HAP-1 (cell line): ENCODE measurements at places on chromosomes 1 and 21.

DNA sequence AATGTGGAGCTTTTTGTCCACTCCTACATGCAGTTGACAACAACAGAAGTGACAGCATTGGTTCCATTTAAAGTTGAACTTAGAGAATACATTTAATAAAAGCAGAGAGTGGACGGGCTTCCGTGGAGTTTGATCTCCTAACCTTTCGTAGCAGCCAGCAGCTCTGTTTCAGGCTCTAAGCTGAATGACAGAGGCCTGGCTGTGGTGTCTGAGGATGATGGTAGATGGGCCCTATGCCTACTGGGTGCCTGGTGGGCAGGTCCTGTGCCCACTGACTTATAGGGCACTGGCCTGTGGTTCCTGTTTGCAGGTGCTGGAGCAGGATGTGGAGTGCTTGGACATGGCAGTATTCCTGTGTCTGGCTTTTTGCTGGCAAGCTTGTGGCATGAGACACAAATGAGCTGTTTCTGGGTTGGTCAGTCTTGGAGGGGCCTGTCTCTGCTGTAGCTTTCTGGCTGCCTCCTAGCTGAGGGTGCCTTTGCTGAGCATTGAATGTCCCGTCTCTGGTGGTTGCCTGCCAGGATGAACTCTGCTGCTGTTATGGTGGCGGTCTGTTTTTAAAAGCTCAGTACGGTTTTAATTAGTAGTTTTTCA is 54.6 kb downstream of the PRDM2 start:
- no peak for DNase-seq

GRCh38 chr1:228104526-228105269 is 1.6 kb upstream of the C1orf35 start:
- no peak for DNase-seq

DNA sequence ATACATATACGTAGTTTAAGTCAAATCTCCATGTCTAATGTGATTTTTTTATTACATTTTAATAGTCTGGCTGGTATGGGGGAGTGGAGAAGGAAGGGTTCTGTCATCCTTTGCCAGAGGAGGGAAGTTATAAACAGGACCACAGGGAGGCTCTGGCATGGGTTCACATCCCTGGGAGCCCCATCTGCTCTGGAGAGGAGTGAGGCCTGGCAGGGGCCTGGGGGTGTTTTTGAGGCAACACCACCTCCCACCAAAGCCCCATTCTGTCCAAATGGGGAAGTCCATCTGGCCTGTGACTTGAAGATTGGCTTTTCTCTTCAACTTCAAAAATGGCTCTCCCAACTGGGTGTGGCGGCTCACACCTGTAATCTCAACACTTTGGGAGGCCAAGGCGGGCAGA is 15.8 kb downstream of the DISP3 start:
- DNase-seq = no peak

- DNase-seq = no peak
Observed at GRCh38 chr1:213127074-213127473, 76.0 kb downstream of the RPS6KC1 start.

DNA sequence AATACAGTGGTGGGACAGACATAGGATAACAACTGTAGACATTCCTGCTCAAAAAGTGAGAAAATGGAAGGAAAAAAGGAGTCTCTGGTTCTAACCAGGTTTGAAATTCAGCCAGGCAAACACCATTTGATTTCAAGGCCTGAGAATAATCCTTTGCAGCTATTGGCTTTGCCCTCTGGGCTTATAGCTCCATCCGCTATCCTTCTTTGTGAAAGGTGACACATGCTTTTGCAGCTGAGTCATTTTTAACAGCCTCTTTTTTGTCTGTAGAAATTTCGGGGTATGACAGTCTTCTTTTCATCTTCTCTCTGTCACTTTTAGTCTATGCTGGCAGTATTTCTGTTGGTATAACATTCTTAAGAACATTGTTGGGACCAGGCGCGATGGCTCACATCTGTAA is 16.2 kb downstream of the SDHC start:
- DNase-seq = peak; percentile 21

GRCh38 chr1:231993968-231994455 is 367.4 kb downstream of the DISC1 start:
- DNase-seq = no peak

- DNase-seq = no peak
Observed at GRCh38 chr1:193404236-193404635, 217.8 kb upstream of the B3GALT2 start.

DNA sequence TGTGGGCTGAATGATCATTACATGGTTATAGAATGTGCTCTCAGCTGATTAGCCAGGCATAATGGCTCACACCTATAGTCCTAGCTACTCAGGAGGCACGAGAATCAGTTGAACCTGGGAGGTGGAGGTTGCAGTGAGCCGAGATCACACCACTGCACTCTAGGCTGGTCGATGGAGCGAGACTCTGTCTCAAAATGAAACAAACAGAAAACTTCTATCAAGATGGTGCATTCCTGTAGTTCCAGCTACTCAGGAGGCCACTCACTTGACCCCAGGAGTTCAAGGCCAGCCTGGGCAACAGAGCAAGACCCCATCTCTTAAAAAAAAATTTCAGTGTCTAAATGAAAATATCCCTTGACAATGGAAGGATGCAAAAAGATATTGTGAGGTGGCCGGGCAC is 10.9 kb downstream of the TIMM17A start:
- no peak for DNase-seq

DNA sequence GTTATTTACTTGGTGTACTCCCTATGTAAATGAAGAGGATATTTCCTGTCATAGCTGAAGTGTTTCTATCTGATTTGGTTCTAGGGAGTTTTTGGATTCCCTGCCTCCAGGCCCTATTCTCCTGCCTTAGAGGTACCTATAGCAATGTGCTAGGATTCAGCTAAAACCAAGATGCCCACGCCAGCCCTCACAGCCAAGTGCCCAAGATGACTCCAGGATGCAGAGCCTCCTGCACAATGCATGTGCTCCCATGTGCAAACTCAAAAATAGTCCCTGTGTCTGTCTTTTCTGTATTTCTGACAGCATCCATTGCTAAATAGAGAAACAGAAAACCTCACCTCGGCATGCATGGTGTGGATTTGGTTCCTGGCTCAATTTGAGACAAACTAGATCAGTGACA is 887 bp upstream of the TARBP1 start:
- DNase-seq = no peak

DNA sequence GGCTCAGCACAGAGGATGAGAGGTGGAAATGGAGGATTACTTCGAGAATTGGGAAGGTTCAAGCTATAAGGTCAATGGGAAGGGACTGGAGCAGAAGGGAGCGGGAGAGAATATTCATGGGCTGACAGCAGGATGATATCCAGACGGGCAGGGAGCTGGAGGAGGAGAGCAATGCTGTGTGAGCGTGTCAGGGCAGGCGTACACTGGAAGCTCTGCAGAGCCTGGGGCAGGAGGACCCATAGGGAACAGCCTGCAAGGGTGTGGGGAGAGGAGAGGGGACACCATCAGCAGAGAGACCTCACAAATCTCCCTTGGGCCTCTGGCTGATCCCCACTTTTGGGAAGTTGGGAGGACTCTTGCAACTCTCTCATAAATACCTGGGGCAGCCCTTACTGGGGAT is 13.7 kb downstream of the CSF1 start:
- DNase-seq = no peak

DNA sequence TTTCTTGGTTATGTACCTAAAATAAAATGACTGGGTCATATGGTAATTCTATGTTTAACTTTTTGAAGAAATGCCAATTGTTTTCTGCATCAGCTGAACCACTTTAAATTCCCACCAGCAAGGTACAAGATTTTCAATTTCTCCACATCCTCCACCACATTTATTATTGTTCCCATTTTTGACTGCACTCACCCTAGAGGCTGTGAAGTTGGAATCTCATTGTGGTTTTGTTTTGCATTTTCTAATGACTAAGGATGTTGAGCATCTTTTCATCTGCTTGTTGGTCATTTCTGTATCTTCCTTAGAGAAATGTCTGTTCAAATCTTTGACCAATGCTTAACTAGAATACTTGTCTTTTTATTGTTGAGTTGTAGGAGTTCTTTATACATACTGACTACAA is 72.5 kb downstream of the ASTN1 start:
- no peak for DNase-seq

DNA sequence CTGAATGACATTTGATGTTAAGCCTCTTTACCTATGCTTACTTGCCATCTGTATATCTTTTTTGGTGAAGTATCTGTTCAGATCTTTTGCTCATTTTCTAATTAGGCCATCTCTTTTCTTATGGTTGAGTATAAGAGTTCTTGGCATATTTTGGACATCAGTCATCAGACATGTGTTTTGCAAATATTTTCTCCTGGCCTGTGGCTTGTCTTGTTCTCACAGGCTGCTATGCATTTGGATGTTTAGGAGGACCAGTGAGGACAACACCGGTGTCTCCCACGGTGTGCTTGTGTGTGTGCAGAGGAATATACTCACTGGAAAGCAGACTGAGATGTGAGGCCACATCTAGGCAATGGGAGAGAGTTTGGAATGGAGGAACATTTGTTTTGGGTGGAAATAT is 87.1 kb upstream of the LYST start:
- no peak for DNase-seq

GRCh38 chr1:13539683-13540082 is 25.9 kb upstream of the LRRC38 start:
- no peak for DNase-seq

DNA sequence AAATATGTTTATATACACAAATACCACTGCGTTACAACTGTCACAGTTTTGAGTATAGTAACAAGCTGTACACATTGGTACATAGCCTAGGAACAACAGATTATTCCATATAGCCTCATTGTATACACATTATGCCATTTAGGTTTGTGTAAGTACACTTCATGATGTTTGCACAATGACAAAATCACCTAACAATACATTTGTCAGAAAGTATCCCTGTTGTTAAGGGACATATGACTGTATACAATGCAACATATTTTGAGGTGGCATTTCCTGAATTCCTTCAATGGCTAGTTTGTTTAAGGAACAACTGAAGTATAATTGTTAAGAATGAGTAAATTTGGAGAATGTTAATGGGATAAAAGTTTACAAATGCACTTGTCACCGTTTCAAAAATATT is 19.0 kb downstream of the PLPPR5 start:
- no peak for DNase-seq

DNA sequence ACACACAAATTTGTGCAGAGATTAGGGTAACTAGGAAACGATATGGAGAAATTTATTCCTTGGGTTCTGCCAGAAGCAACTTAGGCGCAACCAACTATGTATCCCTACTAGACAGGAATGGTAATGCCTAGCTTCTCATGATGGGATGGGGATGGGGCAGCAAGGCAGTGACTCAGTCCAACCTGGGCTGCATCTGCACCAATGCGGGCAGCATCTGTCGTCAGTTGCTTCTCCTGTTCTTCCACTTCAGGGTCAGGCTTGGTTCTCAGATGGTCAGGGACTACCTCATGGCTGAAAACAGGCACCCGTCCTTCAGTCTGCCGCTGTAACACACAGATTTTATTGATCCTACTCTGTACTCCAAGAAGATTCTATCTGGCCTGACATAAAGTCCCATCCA is 2.9 kb downstream of the MED8 start:
- no peak for DNase-seq

DNA sequence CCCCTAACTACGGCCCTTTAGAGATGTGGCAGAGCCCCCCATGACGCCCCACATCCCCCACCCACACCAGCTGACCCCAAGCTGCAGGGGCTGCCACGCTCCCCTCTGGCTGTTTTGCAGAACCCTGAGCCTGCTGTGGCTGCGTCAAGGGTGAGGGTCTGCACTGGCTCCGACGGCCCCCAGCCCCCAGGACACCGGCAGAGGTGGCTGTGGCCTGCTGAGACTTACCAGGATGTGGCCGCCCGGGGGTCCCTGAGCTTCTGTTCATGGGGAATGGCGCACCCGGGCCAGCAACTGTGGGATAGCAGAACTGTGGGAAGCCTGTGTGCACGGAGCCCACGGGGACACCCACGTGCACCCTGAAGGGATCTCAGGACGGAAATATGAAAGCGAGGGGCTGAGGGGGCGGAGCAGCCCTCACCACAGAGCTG is 12.8 kb upstream of the RNF223 start:
- DNase-seq = no peak

GRCh38 chr1:55584526-55585401 is 369.6 kb upstream of the USP24 start:
- DNase-seq = no peak

DNA sequence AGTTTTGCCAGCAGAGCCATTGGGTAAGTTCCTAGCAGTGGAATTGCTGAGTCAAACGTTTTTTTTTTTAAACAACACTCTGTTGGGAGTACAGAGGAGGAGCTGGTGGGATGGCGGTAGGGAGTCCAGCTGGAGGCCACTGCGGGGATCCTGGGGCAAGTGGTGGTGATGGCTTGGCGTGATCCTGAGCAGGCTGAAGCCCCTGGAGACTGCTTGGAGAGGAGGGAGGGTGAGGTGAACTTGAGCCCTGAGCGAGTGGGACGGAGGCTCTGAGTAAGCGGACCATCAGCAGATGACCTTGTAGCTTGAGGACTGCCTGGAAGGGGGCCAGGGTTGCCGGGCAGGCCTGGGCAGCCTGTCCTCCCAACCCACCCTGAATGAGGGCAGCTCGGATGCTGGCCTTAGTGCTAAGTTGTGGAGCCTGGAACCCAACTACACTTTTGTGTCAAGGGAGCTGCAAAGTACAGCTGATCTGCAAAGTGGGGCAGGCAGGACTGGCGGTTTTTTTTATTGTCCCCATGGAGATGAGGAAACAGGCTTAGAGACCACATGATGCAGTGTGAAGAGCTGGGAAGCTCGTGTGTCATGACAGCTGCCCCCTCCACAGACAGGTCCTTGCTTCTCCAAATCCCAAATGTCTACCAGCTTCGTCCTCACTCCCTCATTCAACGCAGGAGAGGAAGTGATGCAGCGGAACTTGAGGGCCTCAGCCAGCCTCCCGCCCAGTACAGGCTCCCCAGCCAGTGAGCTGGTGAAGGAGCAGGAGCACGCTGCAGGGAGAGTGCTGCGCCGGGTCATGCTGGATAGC is 20.2 kb downstream of the MRPL37 start:
- DNase-seq = no peak

DNA sequence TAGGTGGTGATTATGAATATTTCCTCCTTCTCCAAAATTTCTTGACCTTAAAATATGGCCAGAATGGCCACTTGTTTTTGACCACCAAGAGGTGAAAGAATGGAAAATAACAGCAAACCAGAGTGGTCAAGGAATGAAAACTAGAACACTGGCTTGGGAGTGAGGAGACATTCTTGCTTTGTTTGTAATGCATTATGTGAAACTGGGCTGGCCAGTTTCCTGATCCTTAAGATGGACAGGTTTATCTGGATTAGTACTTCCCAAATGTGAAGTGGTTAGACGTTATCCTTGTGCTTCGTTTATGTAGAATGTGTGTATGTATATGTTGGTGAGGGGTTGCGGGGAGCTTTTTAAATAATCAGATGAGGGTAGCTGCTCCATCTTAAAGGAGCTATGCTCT is 12.8 kb downstream of the PLA2G4A start:
- no peak for DNase-seq

DNA sequence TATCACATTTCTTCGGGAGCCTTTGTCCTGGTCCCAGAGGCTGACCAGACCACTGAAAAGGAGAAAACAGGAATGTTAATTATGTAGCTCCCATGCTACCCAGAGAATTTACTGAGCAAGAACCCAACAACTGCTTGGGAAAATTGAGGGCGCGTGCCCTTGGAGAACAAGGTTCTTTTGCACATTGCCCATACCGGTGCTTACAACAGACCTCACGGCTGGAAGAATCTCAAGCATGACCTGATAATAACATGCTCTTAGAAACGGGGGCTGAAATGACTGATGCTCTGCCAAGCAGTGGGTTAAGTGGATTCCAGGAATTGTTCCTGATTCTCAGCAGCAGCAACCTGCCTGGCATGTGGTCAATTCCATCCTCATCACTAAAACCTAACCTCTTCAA is 49.3 kb upstream of the AJAP1 start:
- no peak for DNase-seq
